ENCODE measurements at places on chromosomes 3 and 15. TPM values are rescaled to one million over a fixed set of nuclear protein-coding genes. Genes with fewer than 3 reads are reported as not detected.

DNA sequence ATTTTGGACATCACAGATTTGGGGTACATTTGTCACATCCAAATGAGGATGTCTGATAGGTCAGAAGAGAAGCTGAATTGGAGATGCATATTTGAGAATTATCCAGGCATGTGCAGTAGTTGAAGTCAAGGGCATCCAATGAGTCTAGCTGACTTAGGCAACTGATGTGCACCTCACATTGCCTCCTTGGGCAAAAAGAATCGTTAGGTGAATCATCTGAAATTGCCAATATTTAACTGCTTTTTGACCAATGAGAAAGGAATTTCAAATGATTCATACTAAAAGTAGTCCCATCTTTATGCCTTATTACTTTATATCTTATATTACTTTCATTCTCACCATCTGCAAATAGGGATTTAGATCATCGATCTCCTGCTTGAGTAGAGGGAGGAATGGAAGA lies 117.7 kb downstream of the CD47 start:
- no peak for DNase-seq

GRCh38 chr15:45449916-45450867 lies 71.8 kb upstream of the GATM start:
- DNase-seq: no peak

The FANCD2OS gene
- total RNA-seq: not detected

DNA sequence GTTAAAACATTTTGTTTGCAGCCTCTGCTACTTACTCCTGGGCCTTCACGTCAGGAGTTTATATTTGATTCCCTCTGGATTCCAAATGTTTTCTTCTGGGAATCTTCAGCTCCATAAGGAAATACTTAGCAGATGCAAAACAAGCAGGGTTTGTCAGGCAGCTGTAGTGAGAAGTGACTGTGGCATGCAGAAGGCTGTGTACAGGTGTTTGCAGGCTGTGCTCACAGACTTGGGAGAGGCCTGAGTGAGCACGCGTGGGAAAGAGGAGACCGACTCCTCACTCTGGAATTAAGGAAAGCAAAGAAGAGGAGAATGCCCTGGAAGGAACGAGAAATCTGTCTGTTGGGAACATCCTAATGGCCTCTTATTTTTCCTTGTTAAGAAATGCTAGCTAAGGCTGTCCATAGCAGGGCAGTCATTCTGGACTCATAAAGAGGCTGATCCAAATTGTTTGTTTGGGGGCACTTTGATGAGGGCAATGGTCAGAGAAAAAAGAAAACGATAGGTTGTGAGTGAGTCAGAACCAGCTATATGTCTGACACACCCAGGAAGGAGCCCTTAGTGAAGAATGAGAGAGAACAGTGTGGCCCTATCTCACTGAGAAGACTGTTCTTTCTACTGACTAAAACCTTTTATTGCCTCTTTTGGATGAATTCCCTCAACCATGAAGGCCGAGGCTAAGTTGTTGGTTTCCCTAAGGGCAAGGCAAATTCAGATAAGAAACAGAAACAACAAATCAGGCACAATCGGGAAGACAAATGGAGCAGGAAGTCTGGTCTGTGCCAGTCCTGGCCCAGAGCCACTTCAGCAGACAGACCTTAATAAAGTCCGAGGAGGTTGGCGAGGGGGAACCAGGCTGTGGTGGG lies 82.6 kb downstream of the TGFBR2 start:
- DNase-seq: peak; percentile 55

GRCh38 chr3:100994187-100994586 lies 966 bp upstream of the ABI3BP start:
- DNase-seq: no peak

DNA sequence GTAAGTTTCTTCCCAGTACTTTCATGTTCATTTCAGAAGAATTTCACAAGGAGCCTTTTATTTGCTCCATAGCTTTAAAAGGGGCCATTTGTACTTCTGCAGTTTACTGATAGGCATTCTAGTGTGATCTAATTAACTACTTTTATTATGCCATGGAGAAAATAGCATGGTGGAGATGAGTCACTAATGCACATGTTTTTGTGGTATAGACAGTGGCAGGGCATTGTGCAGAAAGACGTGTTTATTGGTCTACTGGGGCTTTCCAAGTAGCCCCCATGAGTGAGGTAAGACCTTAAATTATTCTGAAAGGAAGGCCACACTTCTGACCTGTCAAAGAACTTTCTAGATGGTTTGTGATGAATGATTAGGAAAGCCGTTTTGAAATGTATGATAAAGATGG lies 810.0 kb upstream of the NR2F2 start:
- no peak for DNase-seq

The ACP3 gene
- total RNA-seq: 9.7 TPM

The PIGZ gene
- total RNA-seq: 0.46 TPM

DNA sequence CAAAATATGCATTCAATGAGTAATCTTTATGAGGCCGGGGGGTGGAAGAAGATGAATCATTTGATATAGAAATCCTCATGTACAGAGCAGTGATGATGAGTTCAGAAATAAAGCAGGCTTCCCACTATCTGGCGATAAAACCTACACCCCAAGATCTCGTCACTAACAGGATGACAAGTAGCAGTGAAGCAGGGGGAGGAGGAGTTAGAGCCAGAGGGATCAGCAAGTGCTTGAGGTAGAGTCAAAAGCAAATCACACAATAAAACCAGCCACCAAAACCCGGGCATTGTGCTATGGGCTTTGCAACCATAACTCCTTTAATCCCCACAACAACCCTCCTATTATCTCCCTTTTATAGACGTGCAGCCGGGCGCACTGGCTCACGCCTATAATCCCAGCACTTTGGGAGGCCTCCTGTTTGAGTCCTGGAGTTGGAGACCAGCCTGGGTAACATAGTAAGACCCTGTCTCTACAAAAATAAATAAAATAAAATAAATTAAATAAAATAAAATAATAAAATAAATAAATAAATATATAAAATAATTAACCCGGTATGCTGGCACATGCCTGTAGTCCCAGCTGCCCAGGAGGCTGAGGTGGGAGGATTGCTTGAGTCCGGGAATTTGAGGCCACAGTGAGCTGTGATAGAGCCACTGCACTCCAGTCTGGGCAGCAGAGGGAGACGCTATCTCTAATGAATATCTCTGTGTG lies 53.0 kb downstream of the STARD5 start:
- DNase-seq: no peak

Measured in thyroid gland (tissue), 4 donors.